ENCODE measurements at places on chromosomes 2 and 18.

GRCh38 chr2:100736121-100736915 is 83.6 kb upstream of the NPAS2 start:
- DNase-seq, result no peak

DNA sequence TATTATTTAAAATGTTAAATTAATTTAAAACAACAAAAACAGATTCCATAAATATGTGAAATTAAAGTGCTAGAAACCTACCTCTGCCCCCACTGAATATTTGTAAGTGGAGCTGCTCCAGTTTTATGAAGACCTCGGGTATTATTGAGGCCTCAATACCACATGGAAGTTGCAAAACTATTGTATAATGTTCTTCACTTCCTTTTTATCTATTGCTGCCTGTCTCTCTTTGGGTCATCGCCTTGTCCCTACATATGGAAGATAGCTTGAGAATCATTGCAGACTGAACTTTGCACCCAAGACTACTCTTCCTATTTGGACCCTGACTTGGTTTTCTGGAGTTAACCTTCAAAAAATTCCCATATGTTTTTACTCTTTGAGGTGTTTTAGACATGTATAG is 212.1 kb upstream of the NETO1 start:
- no peak for DNase-seq

DNA sequence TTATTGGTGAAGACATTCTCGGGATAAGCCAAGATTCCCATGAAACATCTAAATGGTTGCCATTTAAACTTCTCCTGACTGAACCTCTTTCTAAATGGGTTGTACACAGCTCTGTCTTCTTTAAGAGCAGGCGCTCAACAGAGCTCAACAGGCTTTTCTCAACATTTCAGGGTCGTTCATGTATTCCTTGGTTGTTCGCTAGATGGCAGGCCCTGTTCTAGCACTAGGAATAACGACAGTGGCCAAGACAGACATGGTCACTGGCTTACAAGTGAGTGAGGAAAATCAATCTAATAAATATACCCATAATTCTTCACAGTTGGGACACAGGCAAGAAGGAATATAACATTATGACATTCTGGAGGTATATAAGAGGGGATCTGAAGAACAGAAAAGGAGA is 154.5 kb downstream of the SMAD2 start:
- no peak for DNase-seq

GRCh38 chr18:11884396-11885030 is 23.6 kb downstream of the MPPE1 start:
- no peak for DNase-seq

GRCh38 chr2:58620093-58620492 is 379.0 kb upstream of the FANCL start:
- DNase-seq, result no peak

DNA sequence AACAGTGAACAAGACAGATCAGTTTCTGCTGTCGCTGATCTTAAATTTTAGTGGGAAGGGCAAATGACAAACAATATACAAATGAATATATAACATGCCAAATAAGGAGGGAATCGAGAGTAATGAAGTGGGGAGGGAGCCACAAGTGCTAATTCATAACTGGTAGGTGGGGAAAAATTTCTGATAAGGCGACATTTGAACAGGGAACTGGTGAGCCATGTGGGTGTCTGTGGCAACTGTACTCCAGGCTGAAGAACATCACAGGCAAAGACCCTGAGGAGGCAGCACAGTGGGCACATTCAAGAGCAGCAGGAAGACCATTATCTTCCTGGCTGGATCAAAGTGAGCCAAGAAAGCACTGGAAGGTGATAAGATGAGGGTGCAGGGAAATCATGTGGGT is 51.6 kb upstream of the CD28 start:
- DNase-seq, result no peak

DNA sequence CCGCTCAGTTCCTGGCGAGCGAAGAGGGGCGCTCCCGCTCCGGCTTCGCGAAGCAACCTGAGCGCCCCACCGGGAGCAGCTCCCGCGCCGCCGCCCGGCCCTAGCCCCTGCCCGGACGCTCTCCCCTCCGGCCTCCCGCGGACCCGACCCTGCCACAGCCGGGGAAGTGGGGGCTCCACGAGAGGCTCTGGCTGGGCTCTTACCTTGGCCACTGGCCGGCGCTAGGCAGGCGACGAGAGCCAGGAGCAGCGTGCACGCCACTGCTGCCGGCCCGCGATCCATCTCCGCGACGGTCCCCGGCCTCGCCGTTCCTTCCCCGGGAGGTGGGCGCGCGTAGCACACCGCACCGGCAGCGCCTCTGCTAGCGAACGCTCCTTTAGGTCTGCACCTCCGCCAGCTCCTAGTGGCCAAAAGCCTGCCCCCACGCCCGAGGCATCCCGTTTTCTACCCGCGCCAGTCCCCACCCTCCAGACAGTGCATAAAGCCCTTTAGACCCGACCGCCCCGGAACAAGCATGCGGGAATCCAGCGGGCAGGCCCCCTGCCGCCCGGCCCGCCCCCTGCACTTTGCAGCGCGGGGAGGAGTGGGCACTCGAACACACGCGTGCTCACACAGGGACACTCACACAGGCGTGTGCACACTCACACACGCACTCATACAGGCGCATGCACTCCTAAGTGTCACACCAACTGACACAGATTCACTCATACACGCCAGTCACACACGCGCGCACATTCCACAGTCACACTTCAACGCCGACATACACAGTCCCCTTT is at the start of gene LRP2:
TSS of gene LRP2 (minus strand) at position 417 of the 776 bp plus-strand sequence. CDS start at position 282, 135 bp downstream.
- DNase-seq, result no peak

DNA sequence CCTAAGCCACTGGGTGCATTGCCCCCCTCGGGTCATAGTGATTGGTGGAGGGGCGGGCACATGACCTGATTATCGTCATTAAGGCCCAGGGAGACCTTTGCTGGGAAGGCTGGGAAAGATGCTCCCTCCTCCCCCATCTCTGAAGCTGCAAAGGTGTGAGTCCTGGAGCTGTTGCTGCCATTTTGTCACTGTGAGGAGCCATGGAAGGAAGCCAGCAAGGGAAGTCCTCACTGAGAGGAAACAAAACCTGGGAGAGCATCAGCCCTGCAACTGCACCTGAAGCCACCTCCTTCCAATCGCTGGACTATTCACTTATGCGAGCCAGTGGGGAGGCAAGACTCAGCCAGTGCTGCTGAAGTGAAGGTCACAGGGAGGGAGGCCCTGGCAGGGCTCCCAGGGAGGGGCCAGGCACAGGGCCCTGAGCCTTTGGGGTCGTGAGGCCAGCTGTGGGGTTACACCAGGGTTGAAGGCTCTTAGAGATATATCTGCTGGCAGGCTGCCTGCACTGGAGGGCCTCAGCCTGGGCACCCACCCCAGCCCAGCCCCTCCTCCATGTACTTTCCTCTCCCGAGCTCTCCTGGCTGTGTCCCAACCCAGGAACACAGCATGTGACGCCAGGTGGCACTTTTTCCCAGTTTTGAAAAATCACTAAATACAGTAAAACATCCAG is 10.7 kb upstream of the FAHD2A start:
- no peak for DNase-seq

GRCh38 chr2:134137182-134137611 is 116.7 kb upstream of the MGAT5 start:
- DNase-seq, result no peak

GRCh38 chr2:226410247-226410835 is 389.3 kb downstream of the IRS1 start:
- no peak for DNase-seq

GRCh38 chr2:213227458-213227857 is 56.8 kb upstream of the SPAG16 start:
- DNase-seq, result no peak

DNA sequence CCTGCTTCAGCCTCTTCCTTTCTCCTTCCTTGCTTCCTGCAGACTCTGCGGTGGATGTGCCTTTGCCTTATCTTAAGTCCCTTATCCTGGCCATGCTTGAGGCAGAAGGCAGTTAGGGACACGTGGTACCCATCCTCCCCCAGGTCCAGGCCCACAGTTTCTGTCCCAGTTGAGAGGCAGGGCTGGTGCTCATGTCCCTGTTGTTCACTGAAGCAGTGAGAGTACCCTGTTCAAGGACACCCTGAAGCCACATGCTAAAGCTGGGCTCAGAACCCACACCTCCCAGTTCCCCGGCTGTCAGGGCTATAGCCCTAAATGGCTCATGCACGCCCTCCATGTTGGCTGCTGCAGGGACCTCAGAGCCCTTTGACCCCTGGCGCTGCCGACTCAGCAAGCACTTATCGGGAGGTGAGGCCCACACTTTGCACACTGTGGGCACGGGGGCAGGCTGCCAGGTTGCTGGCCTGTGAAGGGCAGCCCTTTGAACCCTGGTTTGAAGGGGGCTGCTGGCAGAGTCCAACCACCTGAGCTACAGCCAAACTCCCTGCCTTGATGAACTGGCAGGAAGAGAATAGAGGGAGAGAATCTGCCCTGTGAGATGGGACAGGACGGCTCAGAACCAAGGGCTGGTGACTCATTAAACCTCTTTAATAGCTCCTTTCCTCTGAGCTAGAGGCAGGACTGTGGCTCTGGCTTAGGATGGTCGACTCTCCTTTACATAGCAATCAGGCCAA is 6.3 kb downstream of the KHK start:
- no peak for DNase-seq

- DNase-seq, result no peak
These were observed 160.6 kb downstream of the METTL4 start for GRCh38 chr18:2410688-2411087.

DNA sequence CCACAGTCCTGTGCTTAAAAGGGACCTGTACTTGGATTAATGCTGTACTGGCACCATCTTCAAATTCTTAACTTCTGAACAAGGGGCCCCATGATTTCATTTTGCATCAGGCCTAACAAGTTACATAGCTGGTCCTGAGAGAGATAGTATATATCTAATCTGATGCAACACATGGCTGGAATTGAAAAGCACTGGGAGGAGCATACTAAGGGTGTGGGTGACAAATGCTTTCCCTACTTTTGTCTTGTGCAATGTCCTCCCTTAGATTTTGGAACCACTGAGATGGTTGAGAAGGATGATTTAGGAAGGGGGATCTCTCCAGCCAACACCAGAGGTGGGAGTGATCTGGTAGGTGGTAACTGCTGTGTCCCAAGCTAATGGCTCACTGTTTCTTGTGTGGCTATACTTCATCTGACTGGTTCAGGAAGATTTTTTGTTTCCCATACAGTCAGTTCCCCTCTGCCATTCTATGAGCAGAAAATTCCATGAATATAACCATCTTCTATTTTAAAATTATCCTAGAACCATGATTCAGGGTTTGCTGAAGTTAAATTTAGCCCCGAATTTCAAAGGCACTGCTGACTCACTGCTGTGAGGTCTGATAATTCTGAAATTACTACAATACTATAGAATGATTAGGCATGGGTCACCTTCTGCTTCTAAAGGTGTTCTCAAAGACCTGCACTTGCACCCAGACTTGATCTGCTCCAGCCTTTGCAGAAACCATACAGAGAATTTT is 108.3 kb upstream of the NCKAP5 start:
- DNase-seq, result no peak

DNA sequence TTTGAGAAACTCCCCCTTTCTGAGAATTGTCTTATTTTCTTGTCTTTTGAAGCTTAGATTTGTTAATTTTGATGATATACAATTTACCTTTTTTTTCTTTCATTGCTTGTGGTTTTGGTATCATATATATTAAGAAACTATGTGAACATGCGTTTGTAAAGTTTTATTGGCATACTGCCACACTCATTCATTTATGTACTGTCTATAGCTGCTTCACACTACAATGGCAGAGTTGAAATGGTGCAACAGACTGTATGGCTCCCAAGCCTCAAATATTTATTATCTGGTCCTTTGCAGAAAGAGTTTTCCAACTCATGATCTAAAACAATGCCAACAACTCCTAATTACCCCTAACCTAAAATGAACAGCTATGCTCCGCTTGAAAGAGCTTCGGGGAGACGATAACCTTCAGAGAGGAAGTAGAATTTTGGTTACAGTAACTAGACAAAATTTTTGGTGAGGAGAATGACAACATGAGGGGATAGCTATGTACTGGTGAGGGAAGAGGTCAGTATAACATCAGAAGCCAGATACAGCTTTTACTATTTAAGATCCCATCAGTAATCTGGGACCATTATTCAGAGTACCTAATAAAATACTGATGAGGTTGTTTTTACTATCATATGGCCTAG is 16.1 kb downstream of the PPP3R1 start:
- DNase-seq, result no peak

DNA sequence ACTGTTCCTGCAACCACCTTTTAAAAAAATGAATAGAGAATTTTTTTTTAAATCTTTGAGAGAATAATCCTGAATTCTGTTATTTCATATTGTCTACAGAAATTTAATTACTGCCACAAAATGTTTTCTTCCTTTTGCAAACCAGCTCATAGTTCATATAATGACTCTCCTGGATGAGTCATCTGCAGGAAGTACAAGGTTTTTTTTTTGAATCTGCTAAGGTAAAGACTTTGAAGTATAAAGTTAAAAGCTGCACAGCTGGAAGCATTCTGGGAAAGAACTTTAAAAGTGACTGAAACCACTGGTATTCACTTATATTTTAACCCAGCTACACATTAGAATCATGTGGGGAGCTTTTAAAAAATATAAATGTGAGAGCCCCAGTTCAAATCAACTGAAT is 25.4 kb downstream of the SESTD1 start:
- no peak for DNase-seq

DNA sequence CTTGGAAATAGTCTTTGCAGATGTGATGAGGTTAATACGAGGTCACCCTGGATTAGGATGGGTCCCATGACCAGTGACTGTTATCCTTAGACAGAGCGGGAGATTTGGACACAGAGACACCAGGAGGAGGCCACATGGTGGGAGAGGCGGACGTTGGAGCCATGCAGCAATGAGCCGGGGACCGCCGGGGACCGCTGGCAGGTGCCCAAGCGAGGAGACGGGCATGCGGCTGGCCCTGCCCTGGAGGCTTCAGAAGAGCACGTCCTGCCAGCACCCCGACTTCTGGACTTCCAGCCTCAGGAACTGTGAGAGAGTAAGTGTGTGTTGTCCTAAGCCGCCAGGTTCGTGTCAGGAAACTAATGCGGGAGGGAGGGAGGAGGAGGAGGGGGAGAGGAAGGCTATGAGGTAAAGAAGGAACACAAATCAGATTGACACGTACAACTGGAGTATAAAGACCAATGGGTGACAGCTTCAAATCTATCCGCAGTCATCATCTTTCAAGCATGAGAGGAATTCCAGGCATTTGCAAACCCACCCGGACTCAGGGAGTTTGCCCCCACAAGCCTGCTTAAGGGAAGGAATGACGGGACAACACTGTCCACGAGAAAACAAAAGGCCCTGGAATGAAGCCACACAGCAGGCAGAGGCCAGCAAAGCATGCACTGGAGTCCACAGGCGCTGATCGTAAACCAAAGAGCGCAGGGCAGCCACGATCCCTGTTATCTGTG is 11.6 kb upstream of the BOK start:
- DNase-seq, result no peak

DNA sequence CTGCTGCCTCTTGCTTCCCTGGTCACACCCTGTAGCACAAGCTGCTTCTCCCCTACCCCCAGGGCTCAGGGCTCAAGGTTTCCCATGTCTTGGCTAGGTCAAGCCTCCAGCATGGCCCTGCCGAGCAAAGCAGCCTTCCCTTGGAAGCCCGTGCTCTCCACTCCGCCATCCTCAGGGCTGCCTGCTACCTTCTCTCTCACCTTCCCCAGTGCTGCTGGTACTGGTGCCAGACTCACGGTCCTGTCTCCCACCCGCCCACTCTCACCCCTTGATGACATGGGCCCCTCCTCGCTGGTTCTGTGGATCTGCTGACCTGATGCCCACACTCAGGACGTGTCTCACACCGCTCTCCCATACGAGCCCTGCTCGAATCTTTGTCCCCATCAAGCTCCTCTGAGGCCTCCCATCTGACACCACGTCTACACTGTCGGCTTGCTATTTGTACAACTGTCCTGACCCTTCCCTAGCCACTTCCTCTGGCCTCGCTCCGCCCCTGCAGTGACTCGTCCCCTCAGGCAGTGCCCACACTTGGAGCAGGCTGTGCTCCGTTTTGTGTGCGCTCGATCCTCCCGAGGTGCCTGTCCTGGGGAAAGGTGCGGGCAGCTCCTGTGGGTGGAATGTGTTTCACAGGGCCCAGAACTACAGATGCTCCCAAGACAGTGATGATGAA is 49.9 kb downstream of the ZAP70 start:
- no peak for DNase-seq
